ENCODE measurements at places on chromosomes 3 and 15.

GRCh38 chr15:96362011-96362754, 31.7 kb downstream of the NR2F2 start:
- DNase-seq, result no peak

GRCh38 chr3:112682361-112682760, 41.4 kb upstream of the CCDC80 start:
- DNase-seq, result no peak

DNA sequence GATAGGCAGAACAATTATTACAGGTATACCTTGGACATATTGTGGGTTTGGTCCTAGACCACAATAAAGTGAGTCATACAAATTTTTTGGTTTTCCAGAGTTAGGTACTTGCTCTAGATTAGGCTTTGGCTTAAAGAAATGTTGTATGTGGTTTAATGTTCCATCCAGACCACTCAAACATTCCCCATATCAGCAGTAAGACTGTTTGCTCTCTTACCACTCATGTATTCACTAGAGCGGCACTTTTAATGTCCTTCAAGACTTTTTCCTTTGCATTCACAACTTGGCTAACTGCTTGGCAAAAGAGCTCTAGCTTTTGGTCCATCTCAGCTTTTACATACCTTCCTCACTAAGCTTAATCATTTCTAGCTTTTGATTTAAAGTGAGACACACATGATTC, 250.5 kb upstream of the SETMAR start:
- no peak for DNase-seq

DNA sequence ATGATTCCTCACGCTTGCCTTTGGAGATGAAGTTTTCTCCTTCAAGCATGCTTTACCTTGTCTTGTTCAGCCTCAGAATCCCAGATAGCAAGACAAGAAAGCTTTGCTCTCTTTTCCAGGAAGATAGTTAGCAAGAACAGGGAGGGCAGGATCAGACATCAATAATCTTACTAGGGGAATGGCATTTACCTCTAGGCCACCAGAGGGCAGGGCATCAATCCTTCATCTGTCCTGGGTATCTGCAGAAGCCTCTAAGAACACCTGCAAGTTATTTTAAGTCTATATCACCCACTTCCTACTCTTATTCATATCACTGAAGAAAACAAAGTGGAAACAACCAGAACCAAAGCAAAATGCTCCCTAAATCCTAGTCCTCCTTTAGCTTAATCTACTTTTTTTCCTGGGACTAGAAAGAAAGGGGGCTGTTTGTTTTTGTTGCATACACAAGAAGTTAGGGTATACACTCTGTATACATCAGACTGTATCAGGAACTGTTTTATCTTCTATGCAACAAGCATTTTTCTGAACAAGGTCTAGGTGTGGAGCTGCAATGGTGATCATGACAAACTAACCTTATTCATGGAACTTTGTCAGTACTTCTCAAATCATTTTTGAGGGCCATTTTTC, 862.5 kb downstream of the CADM2 start:
- no peak for DNase-seq

DNA sequence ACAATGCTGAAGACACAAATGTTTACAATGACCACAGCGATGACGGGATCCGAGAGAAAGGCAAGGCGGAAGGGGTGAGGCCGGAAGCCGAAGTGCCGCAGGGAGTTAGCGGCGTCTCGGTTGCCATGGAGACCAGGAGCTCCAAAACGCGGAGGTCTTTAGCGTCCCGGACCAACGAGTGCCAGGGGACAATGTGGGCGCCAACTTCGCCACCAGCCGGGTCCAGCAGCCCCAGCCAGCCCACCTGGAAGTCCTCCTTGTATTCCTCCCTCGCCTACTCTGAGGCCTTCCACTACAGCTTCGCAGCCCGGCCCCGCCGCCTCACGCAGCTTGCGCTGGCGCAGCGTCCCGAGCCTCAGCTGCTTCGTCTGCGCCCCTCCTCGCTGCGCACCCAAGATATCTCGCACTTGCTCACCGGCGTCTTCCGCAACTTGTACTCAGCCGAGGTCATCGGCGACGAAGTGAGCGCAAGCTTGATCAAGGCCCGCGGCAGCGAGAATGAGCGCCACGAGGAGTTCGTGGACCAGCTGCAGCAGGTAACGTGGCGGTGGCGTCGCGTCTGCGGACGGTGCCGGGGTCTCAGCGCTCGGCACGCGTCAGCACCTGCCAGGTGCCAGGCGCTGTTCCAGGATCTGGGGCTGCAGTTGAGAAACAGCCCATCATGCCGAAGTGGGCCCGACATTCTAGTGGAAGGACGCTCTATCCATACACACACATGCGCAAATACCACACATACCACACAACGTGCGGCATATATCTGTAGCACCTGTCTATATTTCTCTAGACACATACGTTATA, at the start of gene DLEC1:
DLEC1 (plus strand) TSS at position 108 of the 798 bp plus-strand sequence; CDS start at position 126, 18 bp downstream.
- DNase-seq, result no peak

GRCh38 chr3:49311283-49311682, 28.6 kb downstream of the USP4 start:
- no peak for DNase-seq

DNA sequence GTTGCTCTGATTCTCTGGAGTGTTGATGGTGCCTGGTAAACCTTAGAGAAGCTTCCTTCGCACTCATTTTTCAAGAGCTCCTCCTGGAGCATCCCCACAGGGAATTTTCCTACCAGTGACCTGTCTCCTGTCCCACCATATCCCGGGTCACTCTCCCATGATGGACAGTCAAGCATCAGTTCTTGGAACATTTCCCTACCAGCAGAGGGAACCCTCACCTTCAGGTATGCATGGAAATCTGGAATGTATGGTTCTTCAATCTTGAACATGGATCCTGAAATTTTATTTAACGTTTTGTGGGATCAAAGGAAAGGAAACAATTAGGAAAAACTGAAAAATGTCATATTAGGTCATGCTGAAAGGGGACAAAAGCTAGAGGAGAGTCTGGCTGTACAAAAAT, 153.8 kb downstream of the SPATA16 start:
- no peak for DNase-seq

- DNase-seq, result no peak
These were observed 84.1 kb downstream of the PIK3R4 start for GRCh38 chr3:130662501-130662996.

- no peak for DNase-seq
These were observed 21.9 kb downstream of the TPRA1 start for GRCh38 chr3:127568586-127568985.

DNA sequence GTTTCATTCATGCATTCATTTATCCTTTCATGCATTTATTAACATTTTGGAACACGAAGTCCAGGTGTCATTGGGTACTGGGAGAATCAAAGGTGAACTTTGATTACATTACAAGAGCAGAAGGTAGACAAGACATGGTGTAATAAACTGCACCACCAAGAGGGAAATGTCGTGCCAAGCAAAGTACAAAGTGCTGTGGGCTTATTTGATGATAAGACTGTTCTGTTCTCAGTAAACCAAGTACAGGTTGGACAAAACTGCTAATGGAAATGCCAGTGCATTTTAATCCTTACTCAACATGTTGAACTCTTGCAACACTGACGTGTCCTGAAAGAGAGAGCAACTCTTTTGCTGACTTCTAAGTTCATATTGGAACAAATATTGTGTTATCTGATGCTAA, 69.4 kb downstream of the MME start:
- no peak for DNase-seq

DNA sequence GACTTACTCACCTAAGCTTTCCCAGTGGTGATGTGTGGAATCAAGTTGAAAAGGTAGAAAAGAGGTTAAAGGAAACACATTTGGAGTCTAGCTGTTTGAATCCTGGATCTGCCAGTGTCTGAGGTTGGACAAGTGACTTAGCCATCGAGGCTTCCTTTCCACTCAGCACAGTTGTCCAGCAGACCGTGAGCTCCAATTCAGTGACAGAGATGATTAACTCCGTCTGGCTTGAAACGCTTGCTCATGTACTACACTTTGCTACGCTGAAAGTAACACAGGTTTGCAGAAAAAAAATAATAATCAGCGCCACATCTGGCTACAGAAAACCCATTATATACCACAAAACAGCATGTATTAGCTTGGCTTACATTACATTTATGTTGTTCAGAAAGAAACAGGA, 364.9 kb upstream of the MCTP2 start:
- DNase-seq, result no peak

DNA sequence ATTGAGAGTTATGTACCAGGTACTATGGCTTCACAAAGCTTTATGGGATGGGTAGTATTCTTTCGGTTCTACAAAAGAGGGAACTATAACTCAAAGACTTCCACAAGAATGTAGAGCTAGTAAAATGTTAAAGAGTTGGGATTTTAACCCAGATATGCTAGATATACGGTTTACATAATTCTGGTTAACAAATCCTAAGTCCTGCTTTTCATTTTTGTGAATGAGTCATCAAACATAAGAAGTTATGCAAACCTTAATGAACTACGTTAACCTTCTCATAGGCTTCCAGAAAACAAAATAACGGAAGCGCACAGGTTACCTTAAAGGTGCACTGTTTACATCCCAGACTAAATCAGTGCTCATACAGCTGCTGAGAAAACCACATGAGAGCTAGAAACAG, 1049.3 kb downstream of the MCTP2 start:
- DNase-seq, result no peak

DNA sequence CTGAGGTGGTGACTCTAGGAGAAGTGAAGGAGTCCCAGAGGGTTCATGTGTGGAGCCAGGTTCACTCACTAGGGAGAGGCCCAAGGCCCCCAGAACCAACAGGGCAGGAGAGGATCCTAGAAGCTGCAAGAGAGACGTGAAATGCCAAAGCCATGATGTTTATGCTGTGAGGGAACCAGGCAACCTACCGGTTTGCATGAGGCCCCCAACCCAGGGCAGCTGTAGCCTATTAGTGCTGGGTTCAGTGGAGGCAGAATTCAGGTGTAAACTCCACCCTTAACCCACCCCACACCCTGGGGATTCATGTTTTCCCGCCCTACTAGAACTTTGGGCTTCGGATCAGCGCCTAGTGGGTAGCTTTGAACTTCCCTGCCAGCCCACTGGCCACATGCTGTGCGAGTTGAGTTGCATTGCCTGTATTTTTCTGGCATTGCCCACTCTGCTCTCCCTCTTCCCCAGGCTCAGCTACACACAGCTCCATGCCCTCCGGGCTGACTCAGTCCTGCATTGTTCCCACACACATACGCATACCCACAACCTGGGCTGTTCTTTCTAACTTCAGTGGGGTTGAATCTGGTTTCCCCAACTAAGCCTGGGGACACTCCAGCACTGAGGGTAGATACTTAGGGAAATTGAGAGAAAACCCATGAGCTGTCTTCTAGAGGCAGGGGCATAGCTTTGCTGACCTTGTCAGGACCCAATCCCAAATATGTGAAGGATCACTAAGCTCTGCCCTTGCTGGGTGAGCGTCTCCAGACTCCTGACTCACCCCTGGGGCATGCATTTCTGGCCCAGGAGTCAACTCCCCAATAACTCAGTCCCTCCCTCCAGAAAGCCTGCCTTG, 2.0 kb upstream of the ZBTB47 start:
- no peak for DNase-seq

DNA sequence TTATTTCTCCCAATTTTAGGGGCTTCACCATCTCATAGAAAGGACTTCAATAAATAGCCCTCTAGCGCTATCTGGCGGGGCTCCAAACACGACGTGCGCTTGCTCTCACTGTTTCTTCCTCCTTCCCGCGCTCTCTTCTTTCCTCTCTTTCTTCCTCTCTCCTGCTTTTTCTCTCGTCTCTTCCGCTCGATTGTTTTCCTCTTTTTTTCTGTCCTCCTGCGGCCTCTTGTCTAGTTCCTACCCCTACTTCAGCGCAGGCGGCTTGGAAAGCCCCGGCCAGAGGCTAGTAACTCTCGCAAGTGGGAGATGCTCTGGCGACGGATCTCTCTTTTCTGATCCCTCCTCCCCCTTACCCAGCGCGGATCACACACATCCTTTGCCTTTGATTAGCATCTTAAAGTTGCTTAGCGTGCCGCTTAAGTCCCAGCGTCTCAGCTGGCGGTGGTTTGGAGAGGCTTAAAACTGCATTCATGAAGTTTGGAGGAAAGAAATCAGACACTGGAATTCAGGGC, 6.2 kb upstream of the MEIS2 start:
- DNase-seq, result no peak

DNA sequence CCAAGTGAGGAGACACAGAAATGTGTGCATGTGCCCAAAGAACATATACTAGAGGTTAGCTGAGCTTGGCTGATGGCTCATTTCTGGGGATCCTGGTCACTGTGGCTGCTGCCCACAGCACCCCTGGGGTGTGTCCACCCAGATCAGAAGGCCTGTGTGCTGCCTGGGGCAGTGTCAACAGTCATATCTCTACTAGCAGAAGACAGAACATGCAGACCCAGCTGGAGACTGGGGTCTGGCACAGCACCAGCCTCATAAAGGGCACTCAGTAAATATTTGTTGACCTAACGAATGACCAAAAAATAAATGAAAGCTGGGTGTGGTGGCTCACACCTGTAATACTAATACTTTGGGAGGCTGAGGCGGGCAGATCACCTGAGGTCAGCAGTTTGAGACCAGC, 16.4 kb downstream of the CHRNA3 start:
- no peak for DNase-seq

GRCh38 chr3:186411994-186412393, 50.0 kb upstream of the DGKG start:
- DNase-seq, result no peak

DNA sequence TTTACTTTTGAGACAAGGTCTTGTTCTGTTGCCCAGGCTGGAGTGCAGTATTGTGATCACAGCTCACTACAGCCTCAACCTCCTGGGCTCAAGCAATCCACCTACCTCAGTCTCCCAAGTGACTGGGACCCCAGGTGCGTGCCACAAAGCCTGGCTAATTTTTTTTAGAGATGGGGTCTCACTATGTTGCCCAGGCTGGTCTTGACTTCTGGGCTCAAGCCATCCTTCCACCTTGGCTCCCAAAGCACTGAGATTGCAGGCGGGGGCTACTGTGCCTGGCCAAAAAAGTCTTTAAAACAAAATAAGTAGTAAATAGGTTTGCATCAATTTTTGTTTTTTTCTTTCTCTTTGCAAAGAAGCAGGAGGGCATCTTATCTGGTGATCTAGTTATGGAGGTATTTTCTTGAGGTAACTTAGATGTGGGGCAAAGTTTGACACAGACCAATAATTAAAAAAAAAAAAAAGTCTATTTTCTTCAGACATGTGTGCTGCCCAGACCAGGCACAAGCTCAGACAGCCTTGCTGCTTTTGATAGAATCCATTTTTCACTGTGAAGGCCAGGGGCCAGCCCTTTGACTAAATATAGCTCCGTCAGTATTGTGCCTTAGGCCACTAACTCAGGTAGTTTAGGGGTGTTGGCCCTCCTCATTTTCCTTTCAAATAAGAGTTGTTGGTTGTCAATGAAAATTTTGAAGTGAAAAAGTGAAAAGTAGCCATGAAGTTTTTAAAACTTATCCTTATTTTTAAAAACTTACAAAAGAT, 2.5 kb downstream of the ARL6IP5 start:
- DNase-seq, result no peak

DNA sequence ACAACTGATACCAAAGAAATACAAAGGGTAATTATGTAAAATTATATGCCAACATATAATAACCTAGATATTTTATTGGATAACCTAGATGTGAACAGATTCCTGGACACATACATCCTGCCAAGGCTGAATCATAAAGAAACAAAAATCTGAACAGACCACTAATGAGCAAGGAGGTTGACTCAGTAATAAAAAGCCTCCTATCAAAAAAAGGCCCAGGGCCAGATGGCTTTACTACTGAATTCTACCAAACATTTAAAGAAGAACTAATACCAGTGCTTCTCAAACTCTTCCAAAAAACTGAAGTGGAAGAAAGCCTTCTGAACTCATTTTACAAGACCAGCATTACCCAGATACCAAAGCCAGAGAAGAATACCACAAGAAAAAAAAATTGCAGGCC, 32.4 kb downstream of the THBS1 start:
- no peak for DNase-seq

Measured in ascending aorta (tissue), 2 donors.